M059J (cell line): ENCODE measurements at places on chromosomes 1 and 21.

DNA sequence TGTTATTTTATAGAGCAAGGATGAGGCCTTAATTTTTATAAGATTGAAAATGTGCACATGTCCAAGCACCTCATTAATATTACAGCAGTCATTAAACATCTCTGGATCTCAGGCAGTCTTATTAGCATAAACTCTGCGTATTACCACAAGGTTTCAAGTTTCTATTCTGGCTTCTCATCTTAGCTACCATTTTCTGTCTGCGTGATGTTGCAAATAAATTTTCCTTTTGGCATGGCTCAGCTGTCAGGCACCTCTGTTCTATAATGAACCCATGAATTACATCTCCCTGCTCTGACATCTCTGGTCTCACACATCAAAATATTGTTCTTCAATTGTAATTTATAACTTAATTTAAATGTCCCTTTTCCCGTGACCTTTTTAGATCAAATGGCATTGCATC lies 156.5 kb downstream of the SLC45A1 start:
- DNase-seq: no peak

DNA sequence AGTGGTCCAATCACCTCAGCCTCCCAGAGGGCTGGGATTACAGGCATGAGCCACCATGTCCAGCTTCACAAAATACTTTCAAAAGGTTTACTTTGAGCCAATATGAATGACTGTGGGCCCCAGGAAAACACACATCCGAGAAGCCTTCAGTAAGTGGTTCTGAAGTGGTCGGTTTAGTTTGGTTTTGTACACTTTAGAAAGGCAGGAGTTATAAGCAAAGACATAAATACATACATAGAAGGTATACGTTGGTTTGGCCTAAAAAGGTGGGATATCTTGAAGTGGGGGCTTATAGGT lies 3.2 kb upstream of the MIB2 start:
- DNase-seq: no peak

GRCh38 chr1:41315871-41316270 lies 45.4 kb upstream of the FOXO6 start:
- no peak for DNase-seq

DNA sequence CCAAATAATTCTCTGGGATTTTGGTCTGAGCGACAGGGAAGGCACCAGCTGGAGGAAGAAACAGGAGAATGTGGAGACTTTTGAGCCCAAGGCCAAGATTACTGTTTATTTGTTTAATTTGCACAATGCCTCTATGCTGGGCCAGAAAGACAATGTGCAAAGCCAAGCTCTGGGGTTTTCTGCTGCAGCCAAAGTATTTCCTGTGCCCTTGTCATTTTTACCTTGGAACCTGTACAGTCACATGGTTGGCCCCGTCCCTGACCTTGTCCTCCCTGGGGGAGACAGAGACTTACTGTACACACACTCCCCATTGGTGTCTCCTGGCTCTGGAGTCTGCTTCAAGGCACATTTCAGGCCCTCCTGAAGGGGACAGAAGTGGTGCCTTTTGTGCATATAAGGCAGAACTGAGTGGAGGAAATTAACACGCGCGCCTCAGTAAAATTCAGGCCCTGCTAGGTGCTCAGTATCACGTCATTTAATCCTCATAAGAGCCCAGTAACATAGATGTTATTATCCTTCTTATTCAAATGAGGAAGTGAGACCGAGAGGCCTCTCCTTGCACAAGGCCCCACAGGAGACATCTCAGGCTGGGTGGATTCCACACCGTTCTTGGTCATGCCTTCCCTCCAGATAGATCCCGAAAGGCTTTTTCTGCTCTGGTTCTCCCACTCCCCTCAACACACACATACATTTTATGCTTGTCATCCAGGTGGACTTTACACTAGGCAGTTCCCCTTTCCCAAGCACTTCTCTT lies 21.1 kb downstream of the C1orf115 start:
- no peak for DNase-seq

DNA sequence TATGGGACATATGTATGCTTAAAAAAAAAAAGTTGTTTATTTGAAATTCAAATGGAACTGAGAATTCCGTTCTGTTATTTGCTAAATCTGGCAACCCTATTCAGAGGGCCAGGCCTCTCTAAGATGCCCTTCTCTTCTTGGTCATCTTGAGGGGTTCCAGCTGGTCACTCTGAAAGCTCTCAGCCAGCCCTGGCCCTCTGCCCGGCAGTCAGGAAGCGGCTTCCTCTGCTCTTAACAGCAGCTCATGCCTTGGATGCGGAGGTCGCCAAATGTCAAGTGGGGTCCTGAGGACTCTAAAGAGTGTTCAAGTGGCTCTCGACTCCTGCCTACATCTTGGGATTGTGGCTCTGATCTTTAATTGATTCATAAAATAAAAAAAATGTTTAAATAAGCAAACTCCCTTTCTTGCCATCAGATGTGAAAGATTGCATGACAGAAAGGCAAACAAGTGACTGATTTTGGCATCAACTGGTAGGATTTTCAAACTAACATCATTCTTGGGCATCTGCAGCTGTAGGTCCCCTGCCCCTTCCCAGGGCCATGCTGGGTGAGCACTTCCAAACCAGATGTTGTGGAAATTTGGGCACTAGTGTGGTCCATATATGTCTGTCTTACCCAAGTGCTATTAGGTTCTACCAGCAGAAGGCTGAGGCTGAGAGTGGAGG lies 130.8 kb downstream of the PRDM2 start:
- DNase-seq: no peak

- no peak for DNase-seq
Measured at GRCh38 chr1:150626150-150626549, 3.3 kb downstream of the ENSA start.

DNA sequence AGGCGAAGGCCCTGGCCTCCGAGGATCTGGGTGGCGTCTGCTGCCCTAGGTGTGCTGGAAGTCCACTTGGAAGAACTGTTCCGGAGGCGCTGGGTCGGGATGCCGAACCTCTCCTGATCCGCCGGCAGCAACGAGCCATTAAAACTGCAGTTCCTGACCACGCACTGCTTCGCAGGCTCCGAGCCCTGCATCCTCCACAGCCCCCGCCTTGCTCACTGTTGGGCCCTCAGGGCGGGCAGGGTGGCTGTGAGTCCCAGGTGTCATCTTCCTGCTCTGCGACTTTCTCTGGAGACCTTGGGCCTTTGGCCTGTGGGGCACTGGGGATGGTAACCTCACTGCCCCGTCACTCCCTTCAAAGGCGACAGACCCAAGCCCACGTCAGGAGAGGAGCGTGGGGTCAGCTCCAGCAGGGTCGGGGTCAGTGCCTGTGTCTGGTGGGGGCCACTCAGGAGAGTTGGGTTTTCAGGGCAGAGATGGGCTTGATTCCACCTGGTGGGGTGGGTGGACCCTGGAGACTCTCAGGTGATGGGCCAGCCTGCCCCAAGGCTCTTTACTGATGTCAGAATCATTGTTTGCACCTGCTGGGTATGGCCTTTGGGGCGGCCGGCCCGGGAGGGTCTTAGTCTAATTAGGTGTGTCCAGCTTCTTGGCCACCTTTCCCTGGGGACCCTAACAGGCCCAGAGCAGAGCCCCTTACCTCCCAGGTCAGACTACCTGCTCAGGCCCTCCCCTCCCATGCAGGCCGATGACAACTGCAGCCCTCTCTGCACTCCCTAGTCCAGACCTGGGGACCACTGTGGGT lies 3.1 kb downstream of the PRXL2B start:
- DNase-seq: no peak

- no peak for DNase-seq
Measured at GRCh38 chr1:197671140-197671539, 104.1 kb downstream of the DENND1B start.

GRCh38 chr1:86953167-86953566 lies 38.7 kb downstream of the HS2ST1 start:
- no peak for DNase-seq

GRCh38 chr21:38820471-38821239 lies 14.9 kb downstream of the ETS2 start:
- no peak for DNase-seq

DNA sequence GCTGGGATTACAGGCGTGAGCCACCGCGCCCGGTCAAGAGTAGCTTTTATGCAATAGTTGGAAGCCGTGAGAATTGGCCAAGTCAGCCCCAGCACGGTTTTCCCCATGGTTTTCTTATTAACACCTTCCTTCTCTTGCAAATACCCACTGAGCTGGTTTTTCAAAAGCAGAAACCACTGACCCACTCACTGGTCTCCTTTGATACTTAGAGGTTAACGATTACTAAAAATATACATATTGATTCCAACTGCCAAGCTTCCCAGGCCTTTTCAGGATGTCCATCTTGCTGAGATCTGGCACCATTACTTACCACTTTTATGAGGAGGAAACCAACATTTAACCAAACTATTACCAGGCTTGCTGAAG lies 25.9 kb upstream of the TARDBP start:
- no peak for DNase-seq

DNA sequence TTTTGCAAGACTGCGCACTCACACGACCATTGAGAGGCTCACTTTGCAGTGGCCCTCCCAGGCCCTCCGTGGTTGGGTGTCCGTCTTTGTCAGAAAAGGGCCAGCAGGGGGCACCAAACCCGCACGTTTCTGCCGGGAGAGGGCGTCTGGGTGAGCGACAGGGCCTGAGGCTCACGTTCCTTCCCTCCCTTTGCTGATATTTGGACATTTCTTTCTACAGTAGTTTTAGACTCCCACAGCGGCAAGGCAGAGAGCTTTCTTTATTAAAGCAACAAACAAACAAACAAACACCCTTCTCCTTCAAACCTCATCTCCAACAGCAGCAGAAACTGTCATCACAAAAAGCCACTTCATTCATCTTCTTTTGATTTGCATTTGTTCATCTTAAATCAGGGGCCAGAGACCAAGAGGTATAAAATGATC lies 79.2 kb upstream of the WDR26 start:
- peak; percentile 83 for DNase-seq
